ENCODE measurements at places on chromosomes 11 and 22.

- DNase-seq = no peak
Measured at GRCh38 chr11:46617972-46618314, 590 bp downstream of the ATG13 start.

DNA sequence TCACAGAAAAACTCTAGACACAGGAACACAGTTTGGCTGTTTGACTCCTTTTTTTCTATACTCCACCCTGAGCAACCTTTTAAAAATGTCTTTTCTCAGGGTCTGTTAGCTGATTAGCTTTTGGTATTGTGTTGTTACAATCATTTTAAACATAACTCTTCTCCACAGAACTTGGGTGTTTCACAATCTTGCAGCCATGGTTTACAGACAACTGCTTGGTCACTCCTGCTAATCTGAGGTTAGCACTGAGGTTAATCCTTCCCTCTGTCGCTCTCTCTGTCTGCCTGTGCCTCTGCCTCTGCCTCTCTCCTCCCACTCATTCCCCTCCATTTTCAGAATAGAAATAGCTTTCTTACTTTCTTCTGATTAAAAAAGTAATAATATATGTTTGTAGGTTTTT, 62.4 kb upstream of the ZBED5 start:
- no peak for DNase-seq

GRCh38 chr11:85955531-85955930, 100.3 kb downstream of the CCDC83 start:
- no peak for DNase-seq

GRCh38 chr22:46273432-46274148, 5.8 kb downstream of the TTC38 start:
- no peak for DNase-seq

- DNase-seq = no peak
Measured at GRCh38 chr11:65390099-65390941, 3.9 kb downstream of the FRMD8 start.

GRCh38 chr11:25485315-25485714, 846.6 kb upstream of the ANO3 start:
- DNase-seq = no peak

GRCh38 chr11:2393941-2394817, 6.4 kb upstream of the TSSC4 start:
- DNase-seq = no peak

- DNase-seq = no peak
Measured at GRCh38 chr11:47399860-47400767, 8.3 kb upstream of the SLC39A13 start.

DNA sequence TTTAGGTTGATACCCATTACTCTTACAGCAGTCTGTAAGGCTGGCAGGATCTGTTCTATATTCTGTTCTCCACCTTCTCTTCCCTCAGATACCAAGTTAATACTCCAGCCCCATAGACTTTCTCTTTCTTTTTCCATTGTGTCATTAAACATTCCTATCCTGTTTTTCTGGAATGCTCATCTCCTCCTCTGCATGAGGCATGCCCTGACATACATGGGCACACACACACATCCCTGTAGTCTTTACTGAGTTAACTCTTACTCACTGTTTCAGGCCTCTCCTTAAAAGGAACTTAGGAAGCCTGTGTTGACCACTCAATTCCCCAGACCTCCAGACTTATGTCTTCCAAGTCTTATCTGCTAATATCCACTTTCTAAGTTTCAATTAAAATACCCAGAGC, 476.8 kb downstream of the METTL15 start:
- no peak for DNase-seq

GRCh38 chr11:102683277-102683676, 22.3 kb downstream of the MMP27 start:
- DNase-seq = no peak

- no peak for DNase-seq
Measured at GRCh38 chr22:20567993-20568417, 60.6 kb downstream of the MED15 start.

- no peak for DNase-seq
Measured at GRCh38 chr11:108666373-108666772, 1.5 kb downstream of the DDX10 start.

GRCh38 chr11:38718049-38718448, 2120.0 kb upstream of the RAG2 start:
- DNase-seq = no peak

GRCh38 chr11:132046288-132046865, 676.0 kb downstream of the NTM start:
- DNase-seq = no peak

DNA sequence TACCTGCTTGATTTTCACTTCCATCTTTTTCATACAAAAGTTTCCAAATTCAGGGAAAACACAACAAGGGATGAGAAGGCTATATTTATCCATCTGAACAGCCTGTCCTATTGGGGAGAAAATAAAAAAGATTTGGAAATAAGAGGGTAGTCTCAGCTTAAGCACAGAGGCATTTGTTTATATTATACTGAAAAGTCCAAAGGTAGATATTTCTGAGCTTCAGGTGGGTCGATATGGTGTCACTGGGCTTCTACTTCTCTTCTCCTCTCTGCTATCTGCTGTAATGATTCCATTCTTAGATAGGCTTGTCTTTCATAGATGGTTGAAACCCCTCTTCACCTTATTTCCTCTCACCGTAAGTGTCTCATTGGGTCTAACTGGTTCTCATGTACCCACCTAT, 337.0 kb downstream of the INSC start:
- DNase-seq = no peak

- DNase-seq = peak; percentile 9
Measured at GRCh38 chr22:38452373-38453065, 2.5 kb downstream of the KCNJ4 start.

DNA sequence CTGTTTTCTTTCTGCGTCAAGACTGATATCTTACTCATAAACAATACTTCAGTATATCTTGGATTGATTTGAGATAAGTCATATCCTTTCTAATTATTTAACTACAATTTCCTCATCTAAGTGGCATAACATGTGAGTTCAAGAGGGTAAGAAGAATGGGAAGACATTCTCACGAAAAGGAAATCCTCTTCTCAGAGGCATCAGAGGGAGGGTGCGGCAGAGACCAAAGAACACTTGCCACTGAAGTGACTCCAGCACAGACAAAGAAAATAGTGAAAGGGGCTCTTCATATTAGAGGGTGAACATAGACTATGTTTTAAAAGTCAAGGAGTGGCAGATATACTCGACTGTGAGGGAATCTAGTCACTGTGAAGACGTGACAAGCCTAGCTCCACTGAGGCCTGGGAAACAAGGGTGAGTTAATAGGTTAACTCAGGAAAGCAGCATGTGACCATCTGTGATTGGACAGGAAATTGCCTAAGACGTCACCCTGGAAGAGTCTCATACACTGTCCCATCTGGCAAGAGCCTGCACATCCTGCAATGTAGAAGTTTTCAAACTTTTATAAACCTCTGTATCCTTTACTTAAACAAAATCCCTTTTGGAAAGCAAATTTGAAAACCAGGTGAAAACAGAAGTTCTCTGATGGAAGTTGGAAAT, 1.9 kb upstream of the MMP1 start:
- DNase-seq = no peak

DNA sequence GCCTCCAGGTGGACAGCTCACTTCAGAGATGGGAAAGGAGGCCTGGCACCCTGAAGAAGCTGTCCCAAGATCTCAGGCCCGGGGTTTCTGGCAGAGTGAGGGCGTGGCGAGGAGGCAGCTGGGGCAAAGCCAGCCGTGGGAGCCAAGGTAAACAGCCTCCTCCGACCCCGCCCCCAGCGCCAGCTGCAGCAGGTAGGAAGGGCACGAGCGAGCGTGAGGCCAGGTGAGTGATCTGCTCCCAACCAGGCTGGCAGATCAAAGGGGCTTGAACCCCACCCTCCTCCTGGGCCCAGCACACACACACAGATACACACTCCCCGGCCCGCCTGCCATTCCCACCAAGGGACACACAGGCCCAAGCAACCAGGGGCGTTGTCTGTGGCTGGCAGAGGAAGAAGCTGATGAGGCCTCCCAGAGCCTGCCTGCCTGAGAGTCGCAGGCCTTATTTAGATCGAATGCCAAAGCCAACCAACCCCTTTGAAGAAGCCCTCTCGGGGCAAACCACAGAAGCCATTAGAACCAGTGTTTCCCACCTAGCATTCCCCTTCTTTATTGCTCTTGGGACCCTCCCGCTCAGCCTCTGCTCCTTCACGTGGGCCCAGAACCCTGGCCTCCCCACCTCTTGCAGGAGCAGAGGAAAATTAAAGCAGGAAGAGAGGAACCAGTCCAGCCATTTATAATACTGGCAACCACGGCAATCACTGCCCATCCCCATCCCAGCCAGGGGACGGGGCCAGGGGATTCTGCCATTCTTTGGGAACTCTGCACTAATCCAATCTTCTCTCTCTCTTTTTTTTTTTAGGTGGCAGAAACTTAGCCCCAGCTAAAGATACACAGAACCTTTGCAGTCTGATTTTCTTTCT, 5.0 kb downstream of the PDGFB start:
- DNase-seq = no peak

DNA sequence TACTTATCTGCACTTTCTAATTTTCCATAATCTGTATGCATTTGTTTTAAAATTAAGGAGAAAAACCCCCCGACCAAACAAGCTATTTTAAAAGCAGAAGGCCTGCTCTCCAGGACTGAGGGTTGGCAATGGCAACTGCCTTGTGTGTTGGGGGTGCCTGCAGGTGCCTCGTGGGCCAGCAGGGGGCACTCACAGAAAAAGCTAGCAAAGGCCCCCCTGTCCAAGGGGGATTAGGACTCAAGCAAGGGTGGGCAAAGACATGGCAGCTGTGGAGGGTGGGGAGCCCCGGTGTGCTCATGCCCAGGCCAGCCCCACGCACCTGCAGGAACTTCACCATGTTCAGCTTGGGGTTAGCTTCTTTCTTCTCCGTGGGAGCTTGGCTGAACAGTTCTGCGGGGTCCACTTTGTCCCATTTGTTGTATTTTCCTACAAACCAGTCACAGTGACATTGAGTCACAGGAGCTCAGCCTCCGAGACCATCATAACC, 10.3 kb downstream of the TOP3B start:
- peak; percentile 16 for DNase-seq

- no peak for DNase-seq
Measured at GRCh38 chr11:57434640-57435546, 8.0 kb upstream of the SLC43A3 start.

DNA sequence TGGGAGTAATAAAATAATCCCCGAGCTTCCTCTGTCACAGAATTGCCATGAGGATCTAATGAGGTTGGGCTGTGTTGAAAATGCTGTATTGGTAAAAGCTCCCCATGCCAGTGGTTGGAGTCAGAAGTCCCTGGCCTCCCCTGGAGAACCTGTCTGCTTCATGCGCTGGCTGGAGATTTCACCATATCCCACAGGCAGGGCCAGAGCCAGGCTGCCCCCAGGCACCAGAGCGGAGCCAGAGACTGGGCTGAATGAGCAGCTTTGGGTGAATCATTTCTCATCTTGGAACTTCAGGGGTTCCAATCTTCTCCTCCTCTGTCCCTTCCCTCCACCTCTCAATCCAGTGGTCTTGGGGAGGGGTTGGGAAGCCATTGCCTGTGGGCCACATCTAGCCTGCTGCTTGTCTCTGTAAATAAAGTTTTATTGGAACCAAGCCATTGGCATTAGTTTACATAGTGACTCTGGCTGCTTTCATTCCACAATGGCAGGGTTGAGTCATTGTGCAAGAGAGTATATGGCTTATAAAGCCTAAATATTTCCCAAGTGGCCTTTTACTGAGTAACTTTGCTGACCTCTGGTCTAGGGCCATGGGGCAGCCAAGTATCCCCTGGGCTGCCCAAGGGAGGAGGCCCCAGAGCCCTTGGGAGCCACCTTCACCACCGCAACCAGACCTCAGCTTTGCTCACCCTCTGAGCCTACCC, 35.2 kb downstream of the LRRC10B start:
- no peak for DNase-seq

GRCh38 chr11:108697872-108698473, 33.1 kb downstream of the DDX10 start:
- DNase-seq = peak; percentile 69

DNA sequence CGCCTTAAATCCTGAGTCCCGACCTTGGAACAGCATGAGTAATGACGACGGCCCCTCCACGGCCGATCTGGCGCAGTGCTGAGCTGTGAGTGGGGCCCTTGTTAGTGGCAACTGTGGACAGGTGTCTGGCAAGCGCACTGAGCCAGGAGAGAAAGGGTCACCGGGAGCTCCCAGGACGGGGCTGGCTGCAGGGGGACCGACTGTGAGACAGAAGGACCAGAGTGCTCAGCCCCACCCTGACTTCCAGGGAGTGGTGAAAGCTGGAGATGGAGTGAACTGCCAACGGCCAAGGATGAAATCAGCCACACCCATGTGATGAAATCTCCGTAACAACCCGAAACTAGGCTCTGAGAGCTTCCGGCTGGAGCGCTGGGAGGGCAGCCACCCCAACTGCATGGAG, 228.6 kb downstream of the BRD1 start:
- no peak for DNase-seq

- DNase-seq = no peak
Measured at GRCh38 chr22:31083377-31083768, 2.3 kb downstream of the SMTN start.

GRCh38 chr11:74097686-74098237, 73.0 kb downstream of the C2CD3 start:
- DNase-seq = no peak

DNA sequence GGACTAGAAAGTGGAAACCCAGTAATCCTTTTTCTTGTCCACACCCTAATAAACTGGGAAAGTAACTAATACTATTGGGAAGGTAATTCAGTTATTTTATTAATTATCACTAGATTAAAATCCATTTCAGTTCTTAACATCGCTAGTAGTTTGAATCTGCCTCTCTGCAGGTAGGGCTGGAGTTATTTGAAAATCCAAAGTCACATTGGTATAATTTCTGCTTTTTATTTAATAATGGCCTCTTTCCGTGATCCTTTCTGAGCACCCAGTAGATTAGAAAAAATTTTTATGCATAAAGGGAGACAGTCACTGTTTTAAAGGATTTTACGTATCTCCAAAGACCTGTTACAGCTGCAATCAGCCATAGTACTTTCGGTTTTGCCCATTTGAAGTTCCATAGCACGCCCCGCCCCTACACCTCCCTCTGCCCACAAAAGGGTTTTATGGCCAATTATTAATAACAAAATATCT, 605 bp upstream of the COPB1 start:
- peak; percentile 60 for DNase-seq

DNA sequence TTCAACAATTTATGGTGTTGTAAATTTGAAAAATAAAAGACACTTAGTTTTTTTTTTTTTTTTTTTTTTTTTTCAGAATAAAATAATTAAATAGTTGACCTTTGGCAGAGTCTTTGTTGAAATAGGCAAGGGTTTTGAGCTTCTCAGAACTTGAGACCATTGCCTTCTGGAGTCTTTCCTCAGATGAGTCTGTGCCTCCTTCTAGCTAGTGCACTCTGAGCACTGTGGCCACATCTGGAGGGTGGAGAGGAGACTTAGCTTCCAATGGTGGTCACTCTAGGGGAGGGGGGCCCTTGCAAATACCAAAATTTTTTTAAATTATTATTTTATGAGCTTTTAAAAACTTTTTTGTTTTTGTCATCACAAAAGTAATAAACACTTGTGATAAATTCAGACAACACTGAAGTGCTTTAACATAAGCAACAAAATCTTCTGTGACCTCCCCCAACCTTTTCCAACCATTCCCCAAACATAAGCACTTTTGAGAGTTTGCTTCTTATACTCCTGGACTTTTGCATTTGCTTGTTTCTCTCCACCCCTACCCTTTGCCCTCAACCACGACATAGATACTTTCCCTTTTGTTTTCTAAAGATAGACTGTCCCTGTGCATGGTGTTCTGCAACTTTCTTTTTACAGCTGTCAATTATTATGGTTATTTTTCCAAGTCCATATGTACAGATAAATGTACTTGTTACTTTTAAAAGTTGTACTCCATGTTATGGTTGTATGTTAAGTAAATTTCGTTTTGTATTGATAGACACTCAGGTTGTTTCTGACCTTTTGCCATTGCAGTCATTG, 41.1 kb downstream of the BMAL1 start:
- no peak for DNase-seq

GRCh38 chr22:36327922-36328551, 59.7 kb downstream of the MYH9 start:
- no peak for DNase-seq
